ENCODE measurements at places on chromosomes 16 and 17.

DNA sequence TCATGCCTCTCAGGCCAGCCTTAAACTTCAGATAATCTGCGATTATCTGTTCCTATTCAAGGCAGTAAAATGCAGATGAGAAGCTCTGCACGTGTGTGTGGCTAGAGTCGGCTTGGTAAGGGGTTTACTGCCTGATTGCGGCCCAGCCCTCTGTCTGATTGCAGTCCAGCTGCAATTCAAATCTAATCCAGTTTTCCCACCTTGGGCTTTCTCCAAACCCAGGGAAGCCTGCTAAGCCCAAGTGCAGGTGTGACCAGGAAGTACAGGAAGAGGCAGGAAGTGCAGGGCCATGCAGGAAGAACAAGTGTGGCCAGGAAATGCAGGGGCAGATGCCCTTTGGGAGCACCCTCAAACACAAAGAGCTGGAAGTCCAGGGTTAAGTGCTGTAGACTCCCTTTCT is 314.9 kb downstream of the CEP112 start:
- no peak for DNase-seq

- no peak for DNase-seq
These were observed 4.0 kb downstream of the MAFG start for GRCh38 chr17:81923302-81924260.

DNA sequence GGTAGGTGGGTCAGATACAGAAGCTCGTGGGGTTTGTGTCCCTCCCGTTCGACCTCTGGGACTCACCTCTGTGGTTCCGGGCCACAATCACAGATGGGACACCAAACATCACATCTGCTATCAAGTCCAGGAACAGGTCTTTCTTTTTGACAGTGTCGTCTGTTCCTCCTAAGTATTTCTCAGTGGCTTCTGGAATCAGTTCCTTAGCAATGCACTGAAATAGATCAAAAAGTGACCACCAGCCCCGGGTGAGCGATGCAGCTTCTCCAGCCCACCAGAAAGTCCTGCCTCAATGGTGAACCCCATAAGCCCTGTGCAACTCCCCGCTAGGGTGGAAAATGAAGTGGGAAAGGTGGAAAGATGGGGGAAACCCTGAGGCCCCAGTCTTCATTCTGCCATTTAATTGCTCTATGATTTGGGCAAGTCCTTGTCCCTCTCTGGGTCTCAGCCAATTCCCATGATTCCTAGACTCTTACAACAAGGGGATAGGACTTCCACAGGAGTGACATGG is 22.4 kb downstream of the CES1 start:
- DNase-seq = no peak

DNA sequence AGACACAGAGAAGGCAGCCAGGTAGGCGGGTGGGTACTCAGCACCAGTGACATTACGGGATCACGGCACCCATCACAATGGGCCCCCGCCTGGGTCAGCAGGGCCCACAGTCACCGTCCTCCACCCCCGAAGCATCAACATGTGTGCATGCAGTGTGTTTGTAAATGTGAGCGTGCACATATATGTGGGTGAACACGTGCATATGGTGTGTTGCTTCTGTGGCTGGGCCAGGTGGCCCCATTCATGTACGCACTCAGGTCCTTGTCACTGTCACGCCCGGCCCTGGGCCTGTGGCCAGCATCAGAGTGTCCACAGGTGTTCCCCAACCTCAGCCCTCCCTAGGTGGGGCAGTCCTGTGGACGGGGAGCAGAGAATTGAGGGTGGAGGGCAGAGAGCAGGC is 37.1 kb downstream of the TNFRSF13B start:
- DNase-seq = no peak

DNA sequence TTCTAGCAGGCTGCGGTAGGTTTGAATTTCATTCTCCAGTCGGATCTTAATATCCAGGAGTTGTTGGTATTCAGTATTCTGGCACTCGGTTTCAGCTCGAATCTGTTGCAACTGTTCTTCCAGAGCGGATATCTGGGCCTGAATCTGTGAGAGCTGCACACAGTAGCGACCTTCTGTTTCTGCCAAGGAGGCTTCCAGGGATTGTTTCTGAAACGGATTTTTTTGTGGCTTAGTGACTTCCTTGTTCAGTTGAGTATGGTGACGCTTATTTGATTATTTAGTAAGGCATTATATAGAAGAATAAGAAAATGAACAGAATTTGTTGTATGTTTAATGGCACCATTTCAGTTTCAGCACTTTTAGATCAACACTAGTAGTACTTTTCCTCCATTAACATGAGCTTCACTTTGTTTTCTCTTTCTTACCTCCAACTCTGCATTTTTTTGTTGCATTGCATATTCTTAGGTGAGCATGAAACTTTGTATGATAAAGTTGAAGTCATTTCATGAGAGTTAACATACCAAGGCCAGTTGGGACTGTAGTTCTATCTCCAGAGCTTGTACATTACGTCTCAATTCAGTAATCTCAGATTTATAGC is 2.8 kb downstream of the KRT10 start:
- peak; percentile 39 for DNase-seq

Measured in dermis microvascular lymphatic vessel endothelial cell (primary cell).